ENCODE measurements at places on chromosomes 7 and 10.

- DNase-seq, result peak; percentile 49
Observed at GRCh38 chr7:148699024-148699781, 500 bp downstream of the CUL1 start.

DNA sequence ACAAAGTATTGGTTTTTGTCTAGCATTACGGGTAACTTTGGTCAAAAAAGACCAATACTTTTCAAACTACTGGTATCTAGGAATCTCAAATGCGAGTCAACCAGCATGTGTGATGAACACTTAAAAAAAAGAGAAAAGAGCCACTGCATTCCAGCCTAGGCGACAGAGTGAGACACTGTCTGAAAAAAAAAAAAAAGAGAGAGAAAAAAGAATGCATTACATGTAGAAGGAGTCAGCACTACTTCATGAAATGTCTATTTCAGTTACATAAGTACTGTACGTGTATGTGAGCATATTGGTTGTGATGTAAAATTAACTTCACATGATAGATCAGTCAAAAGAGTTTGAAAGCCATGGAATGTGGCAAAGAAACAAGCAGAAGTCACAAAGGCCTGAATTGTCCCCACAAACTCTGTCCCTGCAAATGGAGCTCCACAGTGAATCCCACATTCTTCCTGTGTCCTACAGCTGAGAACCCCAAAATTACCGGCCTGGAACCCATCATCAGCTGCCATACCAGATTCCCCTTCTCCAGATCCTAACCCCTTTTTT, 1.6 kb downstream of the DENND11 start:
- no peak for DNase-seq

- DNase-seq, result no peak
Observed at GRCh38 chr7:36468370-36469101, 78.9 kb downstream of the ANLN start.

- DNase-seq, result no peak
Observed at GRCh38 chr10:122571892-122572291, 11.3 kb downstream of the DMBT1 start.

GRCh38 chr7:50723888-50724287, 58.8 kb downstream of the GRB10 start:
- DNase-seq, result no peak

DNA sequence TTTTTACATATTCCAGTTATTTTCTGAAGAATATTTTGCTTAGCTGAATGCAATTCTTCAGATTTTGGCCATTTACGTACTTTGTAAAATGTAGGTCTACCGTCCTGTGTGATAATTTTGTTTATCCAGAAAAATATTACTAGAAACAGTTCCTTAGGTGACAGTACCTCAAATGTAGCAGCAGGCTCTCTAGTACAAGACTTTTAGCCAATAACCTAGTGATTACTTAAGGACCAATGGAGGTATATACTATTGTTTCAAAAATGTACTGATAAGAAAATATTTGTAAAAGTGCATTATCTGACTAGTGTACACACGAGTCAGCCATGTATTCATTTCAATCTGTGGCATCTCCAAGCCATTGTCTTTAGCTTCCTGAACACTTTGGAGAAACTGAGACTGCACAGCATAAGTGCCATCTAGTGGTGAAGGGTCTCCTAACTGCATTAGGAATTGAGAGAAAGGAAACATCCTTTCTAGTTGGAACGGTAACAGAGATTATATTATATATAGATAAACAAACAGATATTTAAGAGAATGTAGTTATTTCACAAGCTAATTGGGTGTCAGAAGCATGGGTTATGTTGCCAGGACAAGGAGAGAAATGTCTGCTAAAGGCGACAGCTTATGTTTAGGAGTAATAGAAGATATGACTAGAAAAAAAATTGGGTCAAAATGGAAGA, 23.7 kb downstream of the RTKN2 start:
- peak; percentile 61 for DNase-seq

DNA sequence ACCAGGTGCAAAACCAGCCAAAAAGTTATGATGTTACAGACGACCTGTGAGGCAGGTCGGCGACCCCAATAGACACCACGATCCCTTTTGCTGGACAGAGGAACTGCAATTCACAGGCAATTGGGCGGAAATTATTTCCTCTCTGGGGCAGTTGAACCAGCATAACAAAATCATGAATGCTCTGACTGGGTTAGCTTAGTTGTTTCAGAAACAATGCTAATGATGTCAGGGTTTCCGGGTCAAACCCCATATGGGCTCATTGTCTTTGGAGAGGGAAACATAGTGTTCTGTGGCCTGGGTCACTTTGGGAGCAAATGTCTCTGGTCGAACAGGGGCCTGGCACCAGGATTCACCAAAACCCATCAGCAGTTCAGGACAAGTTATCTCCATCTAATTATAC, 669.1 kb upstream of the NRP1 start:
- DNase-seq, result no peak

DNA sequence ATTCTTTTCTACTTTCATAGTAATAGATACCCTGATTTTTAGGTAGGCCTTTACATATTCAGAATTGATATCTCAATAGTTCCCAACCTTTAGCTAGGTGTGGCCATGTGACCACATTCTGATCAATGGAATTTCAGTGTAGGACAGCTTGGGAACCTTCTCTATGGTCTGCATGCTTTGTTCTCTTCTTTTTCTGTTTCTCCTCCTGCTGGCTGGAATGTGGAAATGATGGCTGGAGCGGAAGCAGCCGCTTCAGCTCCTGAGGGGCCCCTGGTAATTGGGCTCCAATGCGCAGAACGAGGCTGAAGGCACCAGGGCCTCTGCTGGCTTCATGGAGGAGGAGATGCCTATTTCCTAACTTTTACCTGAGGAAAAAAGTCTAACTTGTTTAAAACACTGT, 152.6 kb downstream of the ZMYND11 start:
- DNase-seq, result no peak

- DNase-seq, result no peak
Observed at GRCh38 chr7:41205600-41205999, 497.3 kb downstream of the INHBA start.

- DNase-seq, result no peak
Observed at GRCh38 chr7:135943134-135943879, 33.9 kb downstream of the MTPN start.

DNA sequence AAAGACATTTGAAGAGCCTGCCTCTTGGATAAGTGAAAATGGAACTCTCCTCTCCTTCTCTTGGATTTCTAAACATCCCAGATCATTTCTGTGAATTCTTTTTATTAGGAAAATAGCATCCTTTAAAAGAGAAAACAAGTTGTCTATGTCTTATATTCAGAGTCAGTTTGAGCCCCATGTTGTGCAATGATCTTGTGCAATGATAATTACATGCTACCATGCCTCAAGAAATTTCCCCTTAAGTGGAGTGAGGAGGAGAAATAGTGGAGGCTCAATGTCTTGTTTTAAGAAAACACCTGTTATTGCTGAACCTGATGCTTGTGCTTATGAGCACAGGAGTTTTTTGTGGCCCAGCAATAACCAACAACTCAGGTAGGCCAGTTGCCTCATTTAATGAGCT, 103.6 kb downstream of the NPSR1 start:
- DNase-seq, result no peak

DNA sequence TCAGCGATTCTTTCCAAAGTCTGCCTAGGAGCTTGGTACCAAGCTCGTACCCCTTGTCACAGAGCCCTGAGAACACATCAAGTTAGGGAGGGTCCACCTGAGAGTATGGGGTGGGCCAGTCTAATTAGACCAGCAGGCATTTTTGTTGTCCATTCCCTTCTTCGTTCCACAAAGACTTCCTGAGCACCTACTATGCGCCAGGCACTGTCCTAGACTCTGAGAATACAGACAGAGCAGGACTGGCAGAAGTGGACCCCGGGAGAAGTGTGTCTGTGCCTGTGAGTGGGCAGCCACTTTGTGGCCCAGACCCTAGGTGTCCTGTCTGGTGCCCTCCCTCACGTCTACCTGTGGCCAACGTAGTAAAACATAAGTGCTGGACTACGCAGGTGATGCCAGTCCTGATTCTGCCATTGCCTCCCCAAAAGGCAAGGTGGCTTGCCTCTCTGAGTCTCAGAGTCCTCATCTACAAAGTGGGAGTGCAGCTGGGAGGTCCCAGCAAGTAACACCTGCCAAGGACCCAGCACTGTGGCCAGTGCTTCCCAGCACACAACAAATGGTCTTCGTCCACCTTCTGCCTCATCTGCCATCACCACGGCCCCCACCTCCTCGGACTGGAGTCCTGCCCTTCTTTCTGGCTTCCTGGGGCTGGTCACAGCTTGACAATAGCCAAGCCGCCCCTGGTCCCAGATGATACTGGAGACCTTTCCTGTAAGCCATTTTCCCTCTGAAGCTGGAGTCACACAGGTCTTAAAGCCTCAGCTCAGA, 54.3 kb upstream of the DUSP5 start:
- no peak for DNase-seq

GRCh38 chr10:132412316-132413192, 15.6 kb downstream of the PWWP2B start:
- DNase-seq, result no peak

- DNase-seq, result no peak
Observed at GRCh38 chr7:90334193-90334843, 12.2 kb upstream of the GTPBP10 start.

GRCh38 chr10:79112881-79113431, 44.2 kb downstream of the ZMIZ1 start:
- DNase-seq, result no peak

DNA sequence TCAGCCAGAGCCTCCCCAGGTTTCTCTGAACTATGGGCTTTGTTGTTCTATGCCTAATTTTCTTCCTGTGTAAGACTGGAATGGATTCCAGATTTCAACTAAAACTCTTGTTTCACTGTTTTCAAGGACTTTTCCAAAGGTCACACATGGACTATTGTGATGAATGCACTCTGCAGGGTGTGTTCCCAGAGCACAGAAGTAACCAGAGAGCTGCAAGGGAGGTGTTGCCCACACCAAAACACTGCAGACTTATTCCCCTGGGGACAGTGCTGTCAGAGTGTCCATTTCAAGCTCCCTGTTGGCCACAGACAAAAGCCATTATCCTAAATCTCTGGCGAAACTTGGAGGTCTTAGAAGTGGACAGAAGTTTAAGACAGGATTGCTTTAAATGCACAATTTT, 231.6 kb downstream of the TRIL start:
- DNase-seq, result no peak

DNA sequence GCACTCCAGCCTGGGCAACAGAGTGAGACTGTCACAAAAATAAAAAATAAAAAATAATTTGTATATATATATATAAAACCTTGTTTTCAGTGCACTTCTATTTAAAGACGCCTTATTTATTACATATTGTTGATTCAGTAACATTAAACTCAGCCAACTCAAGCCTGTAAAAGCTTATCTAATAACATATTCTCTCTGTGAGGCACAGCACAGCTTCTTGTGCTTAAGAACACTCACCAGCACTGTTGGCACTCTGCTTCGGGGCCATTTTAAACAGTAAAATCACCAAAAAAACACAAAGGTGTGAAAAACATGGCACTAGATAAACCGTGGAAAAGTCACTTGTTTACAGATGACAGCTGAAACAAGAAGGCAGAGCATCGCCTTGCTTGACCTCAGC, 89.0 kb upstream of the C10orf90 start:
- DNase-seq, result no peak

- DNase-seq, result no peak
Observed at GRCh38 chr7:8389593-8390261, 43.7 kb upstream of the NXPH1 start.

- DNase-seq, result no peak
Observed at GRCh38 chr7:134826105-134826504, 46.7 kb downstream of the CALD1 start.

GRCh38 chr10:132140167-132140925, 46.4 kb upstream of the DPYSL4 start:
- DNase-seq, result no peak

DNA sequence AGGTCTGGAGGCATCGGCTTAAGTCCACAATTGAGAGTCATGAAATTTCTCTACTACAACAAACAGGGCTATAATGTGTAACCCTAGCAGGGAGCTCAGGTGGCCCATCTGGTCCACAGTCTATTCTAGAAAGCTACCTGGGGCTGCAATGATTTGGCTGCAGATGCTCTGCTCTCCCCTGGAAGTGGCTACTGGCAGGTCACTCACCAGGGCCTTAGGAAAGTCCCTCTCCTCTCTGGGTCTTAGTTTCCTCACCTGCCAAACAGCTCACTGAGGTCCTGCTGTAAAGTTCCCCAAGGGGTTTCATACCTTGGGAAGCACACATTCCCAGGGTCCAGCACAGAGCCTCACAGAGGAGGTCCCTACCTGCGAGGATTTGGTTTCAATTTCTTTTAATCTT, 2.5 kb downstream of the IGFBP3 start:
- DNase-seq, result no peak

- no peak for DNase-seq
Observed at GRCh38 chr7:139457153-139457946, 26.1 kb downstream of the KLRG2 start.

DNA sequence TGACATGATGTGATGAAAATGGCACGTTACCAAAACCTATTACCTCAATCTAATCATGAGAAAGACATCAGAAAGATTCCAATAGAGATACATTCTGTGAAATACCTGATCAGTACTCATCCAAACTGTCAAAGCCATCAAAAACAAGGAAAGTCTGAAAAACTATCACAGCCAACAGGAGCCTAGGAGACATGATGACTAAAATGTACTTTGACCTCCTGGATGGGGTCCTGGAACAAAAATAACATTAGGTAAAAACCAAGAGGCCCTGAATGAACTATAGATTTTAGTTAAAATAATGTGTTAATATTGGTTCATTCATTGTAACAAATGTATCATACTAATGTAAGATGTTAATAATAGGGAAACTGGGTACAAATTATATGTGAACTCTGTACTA, 113.9 kb upstream of the LRGUK start:
- DNase-seq, result no peak

DNA sequence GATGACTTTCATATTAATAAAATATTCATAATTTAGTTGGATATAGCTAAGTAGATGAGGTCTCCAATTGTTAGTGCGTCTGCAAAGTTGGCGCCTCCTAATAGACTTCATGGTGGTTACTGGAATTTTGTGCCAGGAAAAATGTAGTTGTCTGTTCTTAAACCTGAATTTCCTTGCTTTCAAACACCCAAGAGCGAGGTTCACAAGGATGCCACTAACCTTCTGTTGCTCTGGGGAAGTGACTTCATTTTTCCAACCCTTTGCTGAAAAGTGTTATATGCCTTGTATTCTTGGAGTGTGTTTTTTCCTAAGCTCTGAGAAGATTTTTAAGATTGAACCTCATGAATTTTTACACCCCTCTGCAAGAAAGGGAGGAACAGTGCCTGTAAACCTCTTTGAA, 98.9 kb upstream of the GLCCI1 start:
- no peak for DNase-seq

DNA sequence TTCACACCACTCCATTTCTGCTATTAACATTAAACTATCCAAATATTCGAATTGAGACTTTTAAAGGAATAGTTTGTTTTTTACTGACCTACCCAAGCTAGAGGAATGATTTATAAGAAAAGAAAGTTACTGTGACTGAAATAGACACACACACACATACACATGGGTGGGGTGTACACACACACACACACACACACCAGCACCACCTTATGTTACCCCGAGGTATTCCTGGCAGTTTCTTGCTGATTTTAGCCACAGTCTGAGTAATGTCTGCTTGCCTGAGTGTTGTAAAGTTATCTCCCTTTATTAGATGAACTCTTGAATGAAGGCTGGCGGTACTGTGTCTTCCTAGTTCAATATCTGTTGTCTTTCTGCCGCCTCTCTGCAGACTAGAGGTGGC, 91.3 kb upstream of the PRKG1 start:
- no peak for DNase-seq

- no peak for DNase-seq
Observed at GRCh38 chr7:113109718-113110117, 8.6 kb downstream of the SMIM30 start.

GRCh38 chr7:129742256-129742655, 130.7 kb downstream of the NRF1 start:
- no peak for DNase-seq
